Activated gamma-delta T cell treated with Interleukin-2 at 50 U/mL for 16 hours (primary cell): ENCODE measurements at places on chromosomes 12 and 14.
A peak's percentile ranks its signal among the peaks of the same experiment; 100 is the strongest.

GRCh38 chr12:106003297-106003696, 135.5 kb downstream of the NUAK1 start:
- DNase-seq = no peak

GRCh38 chr12:108996320-108996719, 24.5 kb downstream of the SVOP start:
- DNase-seq = no peak

- peak; percentile 64 for DNase-seq
Observed at GRCh38 chr12:54390668-54391551, 6.4 kb upstream of the ZNF385A start.

- DNase-seq = no peak
Observed at GRCh38 chr12:105014603-105015002, 28.5 kb downstream of the NOPCHAP1 start.

DNA sequence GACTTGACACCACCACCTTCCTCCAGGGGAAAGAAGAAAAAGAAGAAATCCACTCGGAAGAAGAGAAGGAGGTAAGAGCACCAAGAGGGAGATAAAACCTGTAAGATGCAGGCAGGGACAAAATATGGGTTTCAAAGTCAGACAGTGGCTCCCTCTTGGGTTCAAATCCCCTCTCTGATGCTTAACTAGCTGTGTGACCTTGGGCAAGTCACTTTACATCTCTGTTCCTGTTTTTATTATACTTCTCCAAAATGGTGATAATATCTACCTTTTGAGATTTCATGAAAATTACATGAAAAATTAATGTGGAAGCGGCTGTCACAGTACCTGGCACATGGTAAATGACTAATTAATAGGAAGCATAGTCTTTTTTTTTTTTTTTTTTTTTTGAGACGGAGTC, 64.4 kb upstream of the HSPB8 start:
- DNase-seq = no peak
